ENCODE measurements at places on chromosomes 7 and 10.

GRCh38 chr10:32600317-32600716 lies 154.4 kb downstream of the CCDC7 start:
- no peak for DNase-seq

- no peak for DNase-seq
Observed at GRCh38 chr7:69780379-69780778, 182.1 kb downstream of the AUTS2 start.

- DNase-seq, result no peak
Observed at GRCh38 chr7:155843426-155844018, 31.3 kb upstream of the SHH start.

DNA sequence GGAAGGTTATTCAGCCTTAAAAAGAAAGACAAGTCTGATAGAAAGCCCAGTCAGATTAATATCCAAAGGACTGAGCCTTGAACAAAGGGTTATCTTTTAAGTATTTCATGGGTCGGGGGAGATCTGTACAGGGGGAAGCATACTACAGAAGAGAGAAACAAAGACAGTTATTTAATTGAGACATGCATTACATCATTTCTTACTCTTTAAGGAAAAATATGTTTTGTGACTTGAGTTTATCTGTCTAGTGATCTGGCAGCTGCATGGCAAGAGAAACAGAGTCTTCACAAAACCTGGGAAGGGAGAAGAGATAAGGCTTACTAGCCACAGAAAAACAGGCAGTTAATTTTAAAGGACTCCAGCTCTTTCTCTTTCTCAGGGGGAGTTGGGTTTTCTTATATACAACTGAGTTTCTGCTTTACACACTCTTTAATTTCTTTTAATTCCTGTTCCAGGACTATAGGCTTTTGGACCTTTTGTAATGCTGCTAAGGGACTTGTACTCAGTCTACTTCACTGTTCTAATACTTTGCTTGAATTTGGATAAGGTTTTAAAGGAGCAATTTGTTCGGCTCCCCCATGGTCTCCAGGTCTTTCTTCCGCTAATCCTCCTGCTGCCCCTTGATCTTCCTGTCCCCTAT lies 20.9 kb upstream of the CYP3A43 start:
- no peak for DNase-seq

All from T-helper 9 cell (primary cell).